Immature natural killer cell (primary cell): ENCODE measurements at places on chromosomes 6 and 20.

GRCh38 chr6:45371924-45372573, 5.7 kb downstream of the SUPT3H start:
- DNase-seq: no peak

DNA sequence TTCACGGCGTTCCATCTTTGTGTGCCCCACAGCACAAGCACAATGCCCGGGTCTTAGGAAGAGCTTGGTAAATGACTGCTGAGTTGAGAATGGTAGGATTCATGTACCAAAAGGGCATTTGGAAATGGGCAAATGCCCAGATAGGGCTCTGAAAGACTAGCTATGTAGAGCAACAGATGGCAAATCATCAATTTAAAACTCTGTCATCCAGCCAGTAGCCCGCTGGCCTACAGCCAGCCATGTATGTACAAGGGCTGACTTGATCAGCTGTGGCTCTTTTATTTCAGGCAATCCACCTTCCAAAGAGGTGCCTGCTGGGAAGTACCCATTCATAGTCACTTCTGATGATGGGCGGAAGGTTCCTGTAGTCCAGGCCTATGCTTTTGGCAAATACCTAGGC, 35.1 kb downstream of the NT5E start:
- DNase-seq: no peak

DNA sequence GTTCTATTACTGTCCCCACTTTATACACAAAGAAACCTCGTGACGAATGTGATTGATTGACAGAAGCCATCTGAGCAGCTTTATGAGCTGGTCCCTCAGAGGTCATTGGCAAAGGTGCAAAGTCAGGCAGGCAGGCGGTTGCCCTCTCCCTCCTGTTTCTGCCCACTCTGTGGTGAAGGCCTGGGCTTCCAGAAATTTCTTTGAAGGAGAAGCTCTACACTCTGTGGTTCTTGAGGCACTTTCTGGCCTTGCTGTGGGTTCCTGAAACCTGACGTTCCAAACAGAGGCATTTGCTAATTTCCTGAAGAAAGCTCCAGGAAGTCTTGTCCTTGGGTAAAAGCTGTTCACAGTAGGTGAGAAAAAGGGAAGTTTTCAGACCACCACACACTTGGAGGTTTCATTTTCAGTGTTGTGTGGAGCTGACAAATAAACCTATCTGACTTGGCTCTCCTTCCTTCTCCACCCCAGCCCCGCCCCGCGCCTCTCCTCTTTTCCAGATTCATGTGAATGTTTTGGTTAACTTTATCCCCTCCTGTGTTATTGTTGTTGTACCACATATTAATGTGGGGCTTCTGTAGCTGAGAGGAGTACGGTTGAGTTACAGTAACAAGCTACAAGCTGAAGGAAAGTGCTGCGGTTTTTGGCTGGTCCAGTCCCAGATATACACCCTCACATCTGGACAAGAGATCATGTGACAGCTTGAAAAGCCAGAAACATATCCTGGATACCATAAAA, 274.1 kb downstream of the CLIC5 start:
- peak; percentile 7 for DNase-seq

- no peak for DNase-seq
Observed at GRCh38 chr6:138803861-138804260, 8.0 kb downstream of the ECT2L start.

DNA sequence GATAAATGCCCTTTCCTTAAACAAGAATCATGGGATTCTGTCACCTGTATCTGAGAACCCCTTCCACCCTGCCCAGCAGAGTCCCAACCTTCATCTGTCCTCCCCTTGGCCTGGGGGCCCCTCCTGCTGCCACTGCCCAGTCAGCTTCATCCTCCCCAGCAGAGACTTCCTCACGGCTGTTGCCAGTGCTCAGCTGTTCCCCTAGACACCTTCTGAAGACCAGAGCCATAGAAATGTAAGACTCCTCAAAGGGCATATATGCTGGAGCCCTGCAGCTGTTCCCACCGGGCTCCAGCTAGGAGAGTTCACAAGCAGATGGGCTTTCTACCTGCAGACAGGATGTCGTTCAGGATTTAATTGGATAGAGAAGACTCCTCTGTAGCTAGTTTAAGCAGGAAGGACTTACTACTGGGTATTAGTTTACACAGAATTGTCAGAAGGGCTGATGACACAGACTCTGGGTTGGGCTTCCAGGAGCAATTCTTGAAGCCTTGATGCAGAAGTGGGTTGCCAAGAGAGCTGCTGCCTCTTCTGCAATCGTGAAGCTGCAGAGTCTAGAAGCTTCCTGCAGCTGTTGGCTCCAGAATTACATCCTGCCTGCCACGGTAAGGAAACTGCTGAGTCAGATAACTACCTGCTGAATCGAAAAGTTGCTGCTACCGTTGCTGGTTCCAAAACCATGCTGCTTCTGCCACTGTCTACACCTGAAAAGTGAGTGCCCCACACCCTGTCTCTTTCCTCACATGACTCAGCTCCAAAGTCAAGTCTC, 57.1 kb upstream of the MLN start:
- DNase-seq: no peak

GRCh38 chr20:6057691-6058090, 3.8 kb upstream of the LRRN4 start:
- no peak for DNase-seq

DNA sequence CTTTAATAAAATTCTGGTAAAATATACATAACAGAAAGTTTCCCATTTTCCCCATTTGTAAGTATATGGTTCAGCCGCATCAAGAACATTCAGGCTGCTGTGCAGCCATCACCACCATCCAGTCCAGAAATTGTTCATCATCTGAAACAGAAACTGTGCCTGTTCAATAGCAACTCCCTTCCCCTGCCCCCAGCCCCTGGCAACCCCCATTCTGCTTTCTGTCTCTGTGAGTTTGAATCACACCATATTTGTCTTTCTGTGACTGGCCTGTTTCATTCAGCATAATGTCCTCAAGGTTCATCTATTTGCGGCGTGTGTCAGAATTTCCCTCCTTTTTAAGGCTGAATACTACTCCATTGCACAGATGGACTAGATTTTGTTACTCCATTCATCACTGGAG, 19.1 kb downstream of the VSTM2L start:
- no peak for DNase-seq

GRCh38 chr6:105109955-105110895, 69.6 kb downstream of the POPDC3 start:
- no peak for DNase-seq

GRCh38 chr6:52328303-52328662, 33.7 kb upstream of the PAQR8 start:
- no peak for DNase-seq

GRCh38 chr6:107443608-107444267, 15.6 kb downstream of the PDSS2 start:
- DNase-seq: no peak

DNA sequence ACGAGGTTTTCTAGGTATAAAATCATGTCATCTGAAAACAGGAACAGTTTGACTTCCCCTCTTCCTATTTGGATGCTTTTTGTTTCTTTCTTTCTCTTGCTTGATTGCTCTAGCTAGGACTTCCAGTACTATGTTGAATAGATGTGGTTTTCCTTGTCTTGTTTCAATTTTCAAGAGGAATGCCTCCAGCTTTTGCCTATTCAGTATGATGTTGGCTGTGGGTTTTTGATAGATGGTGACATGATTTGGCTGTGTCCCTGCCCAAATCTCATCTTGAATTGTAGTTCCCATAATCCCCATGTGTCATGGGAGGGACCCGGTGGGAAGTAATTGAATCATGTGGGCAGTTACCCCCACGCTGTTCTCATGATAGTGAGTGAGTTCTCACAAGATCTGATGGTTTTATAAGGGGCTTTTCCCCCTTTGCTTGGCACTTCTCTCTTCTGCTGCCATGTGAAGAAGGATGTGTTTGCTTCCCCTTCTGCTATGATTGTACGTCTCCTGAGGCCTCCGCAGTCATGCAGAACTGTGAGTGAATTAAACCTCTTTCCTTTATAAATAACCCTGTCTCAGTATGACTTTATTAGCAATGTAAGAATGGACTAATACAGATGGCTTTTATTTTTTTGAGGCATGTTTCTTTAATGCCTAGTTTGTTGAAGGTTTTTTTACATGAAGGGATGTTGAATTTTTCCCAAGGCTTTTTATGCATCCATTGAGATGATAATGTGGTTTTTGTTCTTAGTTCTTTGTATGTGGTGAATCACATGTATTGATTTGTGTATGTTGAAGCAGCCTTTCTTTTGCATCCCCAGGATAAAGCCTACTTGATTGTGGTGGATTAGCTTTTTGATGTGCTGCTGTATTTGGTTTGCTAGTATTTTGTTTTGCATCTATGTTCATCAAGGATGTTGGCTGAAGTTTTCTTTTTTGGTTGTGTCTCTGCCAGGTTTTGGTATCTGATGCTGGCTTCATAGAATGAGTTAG, 239.1 kb downstream of the THBS2 start:
- DNase-seq: no peak

- DNase-seq: no peak
Observed at GRCh38 chr20:55584307-55584706, 421.0 kb downstream of the CBLN4 start.

DNA sequence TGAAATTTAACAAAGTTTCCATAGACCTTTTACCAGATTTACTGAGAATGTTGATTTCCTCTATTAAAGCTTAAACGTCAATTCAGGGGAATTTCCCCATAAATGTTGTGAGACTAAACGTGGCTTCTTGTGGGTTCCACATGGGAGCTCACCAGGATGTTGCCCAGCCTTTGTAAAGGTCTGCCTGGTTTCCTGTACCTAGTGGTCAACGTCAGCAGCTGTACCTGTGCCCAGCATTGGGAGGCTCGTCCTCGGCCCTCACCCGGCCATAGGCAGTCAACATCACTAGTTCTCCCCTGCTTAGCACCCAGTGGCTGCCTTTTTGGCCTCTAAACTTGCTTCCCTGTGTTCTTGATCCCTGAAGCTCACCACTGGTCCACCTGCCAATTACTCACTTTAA, 22.1 kb upstream of the CD83 start:
- no peak for DNase-seq

DNA sequence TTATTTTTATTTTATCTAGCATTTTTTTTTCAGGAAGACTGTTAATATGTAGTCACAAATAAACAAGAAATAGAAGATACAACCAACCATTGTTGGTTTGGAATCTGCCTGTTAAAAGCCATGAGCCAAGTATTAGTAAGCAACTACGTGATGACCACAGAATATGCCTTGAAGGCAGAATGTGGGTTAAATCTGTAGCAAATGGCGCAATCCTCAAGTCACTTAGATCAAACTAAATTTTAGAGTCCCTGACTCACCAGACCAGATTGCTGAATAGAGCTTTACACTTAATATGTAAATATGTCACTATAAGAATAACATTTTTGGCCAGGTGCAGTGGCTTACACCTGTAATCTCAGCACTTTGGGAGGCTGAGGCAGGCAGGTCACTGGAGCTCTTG, 800.1 kb upstream of the CITED2 start:
- DNase-seq: no peak

- DNase-seq: no peak
Observed at GRCh38 chr6:37587866-37588734, 88.4 kb upstream of the CCDC167 start.

DNA sequence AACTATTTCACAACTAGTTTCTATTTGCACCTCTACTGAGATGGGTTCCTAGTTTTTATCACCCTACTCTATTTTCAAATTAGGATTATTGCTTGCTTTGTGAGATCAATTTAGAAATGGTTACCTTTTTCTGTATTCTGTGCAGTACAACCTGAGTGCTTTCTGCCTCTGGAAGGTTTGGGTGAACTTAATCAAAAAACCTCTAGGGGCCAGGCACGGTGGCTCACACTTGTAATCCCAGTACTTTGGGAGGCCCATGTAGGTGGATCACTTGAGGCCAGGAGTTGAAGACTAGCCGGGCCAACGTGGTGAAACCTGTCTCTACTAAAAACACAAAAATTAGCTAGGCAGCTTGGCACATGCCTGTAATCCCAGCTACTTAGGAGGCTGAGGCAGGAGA, 63.3 kb downstream of the SCAF8 start:
- DNase-seq: no peak
